Upper lobe of right lung (tissue), 1 donor: ENCODE measurements at places on chromosomes 4 and X.
A peak's percentile ranks its signal among the peaks of the same experiment; 100 is the strongest.

DNA sequence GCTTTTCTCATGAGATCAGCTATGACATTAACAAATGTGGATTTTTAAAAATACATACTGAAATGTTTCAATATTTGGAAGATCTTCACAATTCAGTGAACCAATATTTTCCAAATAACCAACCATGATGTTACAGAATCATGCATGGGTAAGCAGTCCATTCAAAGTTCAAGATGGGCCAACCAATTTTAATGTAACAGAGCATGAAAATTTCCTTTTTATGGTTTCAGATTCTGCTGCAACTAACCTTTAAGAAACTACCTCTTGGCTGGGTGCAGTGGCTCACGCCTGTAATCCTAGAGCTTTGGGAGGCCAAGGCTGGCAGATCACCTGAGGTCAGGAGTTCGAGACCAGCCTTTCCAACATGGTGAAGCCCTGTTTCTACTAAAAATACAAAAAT, 107.7 kb downstream of the RBM47 start:
- H3K4me1 ChIP-seq = peaks cover 6% of the 10 kb centered on the region
- H3K4me3 ChIP-seq = no peak overlapping the region
- H3K27ac ChIP-seq = no peak overlapping the region
- no peak for DNase-seq
- H3K36me3 ChIP-seq = no peaks in the 10 kb centered on the region

- H3K27me3 ChIP-seq = no peaks in the 10 kb centered on the region
- no peak overlapping the region for H3K27ac ChIP-seq
- no peaks in the 10 kb centered on the region for H3K4me1 ChIP-seq
- no peak for DNase-seq
Observed at GRCh38 chr4:189092581-189092980, 848.1 kb upstream of the FRG1 start.

DNA sequence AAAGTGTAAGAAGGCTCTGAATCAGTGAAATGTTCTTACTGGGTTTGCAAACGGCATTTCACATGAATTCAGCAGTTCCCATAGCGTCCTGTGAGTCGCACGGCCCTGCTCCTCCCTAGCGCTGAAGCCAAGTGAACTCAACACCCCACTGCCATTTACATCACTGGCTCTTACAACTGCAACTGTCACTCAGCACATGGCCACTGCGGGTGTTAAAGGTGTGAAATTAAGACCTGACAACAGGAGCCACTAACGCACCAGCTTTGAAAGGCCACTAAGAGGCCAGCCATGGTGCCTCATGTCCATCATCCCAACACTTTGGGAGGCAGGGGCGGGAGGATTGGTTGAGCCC, 31.7 kb downstream of the RNF212 start:
- peaks cover 9% of the 10 kb centered on the region for H3K4me1 ChIP-seq
- no peaks in the 10 kb centered on the region for H3K36me3 ChIP-seq
- H3K27ac ChIP-seq = no peak overlapping the region
- H3K4me3 ChIP-seq = no peak overlapping the region

DNA sequence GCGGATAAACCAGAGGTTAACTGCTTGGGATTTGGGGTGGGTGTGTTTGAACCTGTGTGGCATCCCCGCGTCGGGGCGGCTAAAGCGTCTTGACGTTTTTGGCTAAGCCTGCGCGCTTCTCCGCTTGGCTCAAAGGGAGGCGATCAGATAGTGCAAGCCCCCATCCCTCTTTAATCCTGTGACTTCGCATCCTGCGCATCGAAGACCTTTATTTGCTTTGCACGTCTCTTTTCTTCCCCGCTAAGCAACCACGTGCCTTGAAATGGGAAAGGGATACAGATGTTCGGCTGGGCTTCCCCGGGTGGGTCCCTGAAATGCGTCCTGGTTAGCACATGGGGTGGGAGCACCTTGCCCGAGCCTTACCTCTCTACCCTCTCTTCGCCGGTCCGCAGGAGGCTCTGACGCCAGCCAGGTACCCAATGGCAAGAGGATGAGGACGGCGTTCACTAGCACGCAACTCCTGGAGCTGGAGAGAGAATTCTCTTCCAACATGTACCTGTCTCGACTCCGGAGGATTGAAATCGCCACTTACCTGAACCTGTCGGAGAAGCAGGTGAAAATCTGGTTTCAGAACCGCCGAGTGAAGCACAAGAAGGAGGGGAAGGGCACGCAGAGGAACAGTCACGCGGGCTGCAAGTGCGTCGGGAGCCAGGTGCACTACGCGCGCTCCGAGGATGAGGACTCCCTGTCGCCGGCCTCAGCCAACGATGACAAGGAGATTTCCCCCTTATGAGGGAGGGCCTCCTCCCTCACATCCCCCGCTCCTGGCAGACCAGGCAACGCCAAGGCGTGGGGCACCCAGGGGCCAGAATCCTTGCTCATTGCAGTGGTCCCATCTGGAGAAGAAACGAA, 1.5 kb downstream of the GSX2 start:
- H3K4me3 ChIP-seq = peak overlapping the region; percentile 19
- peaks cover 23% of the 10 kb centered on the region for H3K4me1 ChIP-seq
- H3K27me3 ChIP-seq = peaks cover 97% of the 10 kb centered on the region
- no peaks in the 10 kb centered on the region for H3K36me3 ChIP-seq
- no peak for DNase-seq
- H3K27ac ChIP-seq = no peak overlapping the region

- no peak overlapping the region for H3K27ac ChIP-seq
- no peak overlapping the region for H3K4me3 ChIP-seq
- DNase-seq = no peak
Observed at GRCh38 chr4:13548059-13548983, 4.0 kb upstream of the NKX3-2 start.

DNA sequence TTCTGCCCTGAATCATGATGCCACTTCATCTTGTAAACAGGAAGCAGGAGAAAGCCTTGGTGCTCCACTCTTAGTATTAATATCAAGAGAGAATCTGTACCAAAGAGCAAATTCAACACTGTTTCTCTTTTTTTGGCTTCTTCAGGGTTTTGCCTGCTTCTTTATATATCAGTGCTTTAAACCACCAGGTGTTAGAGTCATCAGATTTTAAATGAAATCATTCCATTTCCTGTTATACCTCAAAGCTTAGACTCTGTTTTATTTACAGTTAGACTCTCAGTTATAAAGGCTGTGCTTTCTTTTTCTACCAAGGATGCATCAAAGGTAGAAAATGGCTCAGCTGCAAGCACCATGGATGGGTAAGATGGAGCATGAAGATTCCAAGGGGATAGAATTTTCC, 350.9 kb downstream of the CAMK2D start:
- no peaks in the 10 kb centered on the region for H3K27me3 ChIP-seq
- no peak for DNase-seq
- H3K27ac ChIP-seq = no peak overlapping the region
- peaks cover 11% of the 10 kb centered on the region for H3K4me1 ChIP-seq

DNA sequence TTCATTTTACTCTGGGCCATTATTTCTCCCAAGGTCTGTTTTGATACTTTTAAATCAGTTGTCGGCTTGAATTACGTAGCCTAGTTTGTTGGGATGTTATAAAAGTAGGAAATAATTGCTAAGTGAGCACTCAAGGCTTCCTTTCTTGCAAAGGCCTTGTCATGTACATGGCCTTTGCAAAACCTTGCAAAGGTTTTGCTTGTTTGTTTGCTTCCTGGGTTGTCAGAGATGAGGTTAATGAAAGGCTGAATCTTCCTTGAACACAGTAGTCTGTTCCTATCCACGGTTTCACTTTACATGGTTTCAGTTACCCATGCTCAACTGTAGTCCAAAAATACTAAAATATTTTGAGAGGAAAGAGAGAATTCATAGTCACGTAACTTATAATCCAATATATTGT, 113.5 kb downstream of the NAA11 start:
- no peak for DNase-seq
- H3K27me3 ChIP-seq = no peaks in the 10 kb centered on the region

DNA sequence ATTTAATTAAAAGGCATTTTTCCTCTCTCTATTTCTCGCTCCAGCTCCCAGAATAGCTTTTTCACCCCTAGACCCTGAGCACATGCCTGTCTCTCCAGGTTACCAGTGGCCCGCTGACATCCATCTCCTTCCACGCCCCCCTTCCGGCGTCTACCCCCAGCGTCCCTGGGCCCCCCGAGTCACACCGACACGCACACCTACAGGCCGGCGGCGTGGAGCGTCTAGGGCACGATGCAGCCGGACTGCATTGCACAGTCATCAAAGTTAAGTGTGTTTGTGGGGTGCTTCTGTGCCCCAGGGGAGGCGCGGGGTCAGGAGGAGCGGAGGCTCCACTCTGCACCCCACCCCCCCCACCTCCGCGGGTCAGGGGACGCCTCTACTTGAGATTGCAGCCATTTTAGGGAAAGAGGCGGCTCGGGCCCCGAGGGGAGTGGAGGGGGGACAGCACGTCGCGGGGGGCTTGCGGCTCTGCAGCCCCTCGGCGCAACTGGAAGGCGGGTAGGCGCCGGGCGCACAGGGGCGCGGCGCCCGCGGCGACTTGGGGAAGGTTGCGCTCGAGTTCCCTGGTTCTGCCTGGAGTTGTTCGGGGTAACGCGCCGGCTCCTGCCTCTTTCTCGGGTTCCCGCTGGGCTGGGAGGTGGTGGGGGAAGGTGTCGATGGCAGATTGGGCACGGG, 112.7 kb downstream of the DHX15 start:
- H3K4me1 ChIP-seq = peaks cover 18% of the 10 kb centered on the region
- peak overlapping the region; percentile 65 for H3K4me3 ChIP-seq
- H3K27ac ChIP-seq = no peak overlapping the region
- DNase-seq = no peak
- H3K27me3 ChIP-seq = peaks cover 33% of the 10 kb centered on the region
- H3K36me3 ChIP-seq = no peaks in the 10 kb centered on the region

DNA sequence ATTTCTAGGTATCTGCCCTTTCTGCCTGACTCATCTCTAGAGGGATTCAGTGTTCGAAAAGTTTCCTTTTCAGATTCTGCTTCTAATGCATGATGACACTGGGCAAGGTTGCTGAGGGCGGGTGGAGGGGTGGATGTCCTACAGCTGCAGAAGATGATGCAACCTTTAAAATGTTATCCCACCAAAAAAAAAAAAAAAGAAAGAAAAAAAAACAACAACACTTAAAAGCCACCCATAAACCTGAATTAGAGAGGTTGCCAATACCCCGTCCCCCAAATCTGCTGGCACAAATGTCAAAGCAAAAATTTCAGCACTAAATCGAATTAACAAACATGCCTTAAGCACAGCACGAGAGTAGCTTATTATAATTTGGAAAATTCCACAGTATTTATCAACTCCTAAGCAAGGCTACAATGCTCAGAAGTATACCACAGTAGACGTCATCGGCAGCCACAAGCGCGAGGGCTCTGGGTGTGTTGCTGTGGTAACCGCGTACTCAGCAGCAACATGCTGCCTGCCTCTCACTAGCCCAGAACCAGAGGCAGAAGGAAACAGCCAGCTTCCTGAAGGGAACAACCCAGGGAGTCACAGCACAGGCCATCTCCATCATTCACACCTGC, 167.5 kb upstream of the MAP3K15 start:
- H3K4me3 ChIP-seq = no peak overlapping the region
- no peaks in the 10 kb centered on the region for H3K36me3 ChIP-seq
- peak; percentile 61 for DNase-seq
- H3K4me1 ChIP-seq = no peaks in the 10 kb centered on the region
- peak overlapping the region; percentile 55 for H3K27ac ChIP-seq
- H3K27me3 ChIP-seq = no peaks in the 10 kb centered on the region

DNA sequence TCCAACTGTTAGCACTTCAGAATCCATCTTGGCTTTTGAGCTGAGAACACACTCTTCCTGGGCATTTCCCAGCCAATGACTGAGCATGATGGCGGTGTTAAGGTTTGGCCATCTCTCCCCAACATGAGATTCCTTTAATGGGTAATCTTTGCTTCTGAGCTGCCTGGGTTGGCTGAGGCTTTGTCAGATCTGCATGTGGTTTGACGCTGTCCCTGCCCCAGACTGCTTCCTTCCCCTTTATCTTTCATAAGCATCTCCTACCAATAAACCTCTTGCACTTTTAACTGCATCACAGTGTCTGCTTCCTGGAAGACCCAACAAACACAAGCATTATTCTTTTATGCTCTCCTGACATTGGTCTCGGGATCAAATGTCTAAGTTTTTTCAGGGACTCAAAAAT, 31.5 kb upstream of the DIPK2B start:
- H3K27ac ChIP-seq = no peak overlapping the region
- no peaks in the 10 kb centered on the region for H3K4me1 ChIP-seq
- no peaks in the 10 kb centered on the region for H3K27me3 ChIP-seq
- no peaks in the 10 kb centered on the region for H3K36me3 ChIP-seq
- DNase-seq = no peak

GRCh38 chr4:127250577-127250976, 382.2 kb upstream of the INTU start:
- H3K27me3 ChIP-seq = no peaks in the 10 kb centered on the region
- no peaks in the 10 kb centered on the region for H3K4me1 ChIP-seq
- H3K27ac ChIP-seq = no peak overlapping the region
- H3K36me3 ChIP-seq = no peaks in the 10 kb centered on the region

DNA sequence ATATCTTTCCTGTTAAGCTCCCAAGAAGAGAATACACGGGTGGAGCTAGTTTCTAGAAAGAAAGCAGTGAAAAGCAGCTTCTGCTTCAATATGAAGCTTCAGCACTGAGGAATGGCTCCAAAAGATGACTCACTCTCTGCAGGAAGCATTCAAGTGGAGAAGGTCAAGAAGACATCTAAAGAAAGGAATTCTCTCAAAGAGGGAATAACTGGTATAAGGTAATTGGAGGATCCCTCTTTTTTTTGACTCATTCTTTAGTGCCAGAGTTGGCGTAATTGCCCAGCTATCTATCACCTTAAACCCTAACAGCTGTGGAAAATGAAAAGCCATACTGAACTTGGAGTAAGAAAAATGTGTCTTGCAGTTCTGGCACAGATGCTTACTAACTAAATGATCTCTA, 3.5 kb downstream of the EDA2R start:
- DNase-seq = no peak
- H3K4me3 ChIP-seq = no peak overlapping the region
- no peak overlapping the region for H3K27ac ChIP-seq
- H3K36me3 ChIP-seq = no peaks in the 10 kb centered on the region
- H3K27me3 ChIP-seq = no peaks in the 10 kb centered on the region
- no peaks in the 10 kb centered on the region for H3K4me1 ChIP-seq

GRCh38 chrX:71941776-71942175, 31.1 kb downstream of the NHSL2 start:
- H3K27ac ChIP-seq = no peak overlapping the region
- no peaks in the 10 kb centered on the region for H3K27me3 ChIP-seq
- no peak for DNase-seq
- no peaks in the 10 kb centered on the region for H3K36me3 ChIP-seq
- H3K4me1 ChIP-seq = no peaks in the 10 kb centered on the region
- H3K4me3 ChIP-seq = no peak overlapping the region

DNA sequence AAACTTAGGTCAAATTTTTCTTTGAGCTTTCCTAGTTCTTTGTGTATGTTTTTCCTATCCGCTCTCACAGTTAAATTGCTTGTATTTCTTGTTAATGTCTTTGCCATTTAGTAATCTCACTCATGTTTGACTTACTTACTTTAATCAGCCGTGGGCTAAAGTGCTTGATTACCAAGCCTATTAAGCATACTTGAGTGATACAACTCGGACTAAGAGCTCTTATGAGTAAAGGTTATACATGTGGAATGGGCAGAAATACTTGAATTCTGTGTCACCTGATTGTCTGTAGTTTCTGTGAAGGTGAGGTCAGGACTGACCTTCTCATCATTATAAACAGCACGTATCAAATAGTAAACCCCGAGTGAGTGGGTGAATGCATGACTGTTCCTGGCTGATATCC, 664.5 kb downstream of the PDHA2 start:
- H3K27me3 ChIP-seq = no peaks in the 10 kb centered on the region
- DNase-seq = no peak
